ENCODE measurements at places on chromosomes 1 and 21.

GRCh38 chr1:19460535-19461219 lies 24.7 kb downstream of the CAPZB start:
- H3K4me1 ChIP-seq = peaks cover 85% of the 10 kb centered on the region
- H3K27me3 ChIP-seq = no peaks in the 10 kb centered on the region
- H3K36me3 ChIP-seq = peaks cover 60% of the 10 kb centered on the region
- no peak overlapping the region for H3K4me3 ChIP-seq
- DNase-seq = no peak
- peak overlapping the region; percentile 59 for H3K27ac ChIP-seq

- H3K27ac ChIP-seq = no peak overlapping the region
- H3K27me3 ChIP-seq = peaks cover 8% of the 10 kb centered on the region
- H3K4me1 ChIP-seq = no peaks in the 10 kb centered on the region
- no peak overlapping the region for H3K4me3 ChIP-seq
Observed at GRCh38 chr1:54135436-54136120, 17.2 kb downstream of the CDCP2 start.

GRCh38 chr1:229884765-229885164 lies 182.3 kb upstream of the GALNT2 start:
- H3K27me3 ChIP-seq = peaks cover 31% of the 10 kb centered on the region
- no peak overlapping the region for H3K27ac ChIP-seq
- no peaks in the 10 kb centered on the region for H3K36me3 ChIP-seq
- DNase-seq = no peak
- no peak overlapping the region for H3K4me3 ChIP-seq
- H3K4me1 ChIP-seq = no peaks in the 10 kb centered on the region

GRCh38 chr1:153456396-153456795 lies 4.1 kb downstream of the S100A7 start:
- no peak for DNase-seq
- no peak overlapping the region for H3K27ac ChIP-seq
- H3K27me3 ChIP-seq = peaks cover 18% of the 10 kb centered on the region

GRCh38 chr1:225415307-225415706 lies 12.5 kb downstream of the LBR start:
- H3K36me3 ChIP-seq = peaks cover 84% of the 10 kb centered on the region
- no peak overlapping the region for H3K4me3 ChIP-seq
- no peak for DNase-seq
- H3K27me3 ChIP-seq = no peaks in the 10 kb centered on the region
- peaks cover 22% of the 10 kb centered on the region for H3K4me1 ChIP-seq
- H3K27ac ChIP-seq = no peak overlapping the region

DNA sequence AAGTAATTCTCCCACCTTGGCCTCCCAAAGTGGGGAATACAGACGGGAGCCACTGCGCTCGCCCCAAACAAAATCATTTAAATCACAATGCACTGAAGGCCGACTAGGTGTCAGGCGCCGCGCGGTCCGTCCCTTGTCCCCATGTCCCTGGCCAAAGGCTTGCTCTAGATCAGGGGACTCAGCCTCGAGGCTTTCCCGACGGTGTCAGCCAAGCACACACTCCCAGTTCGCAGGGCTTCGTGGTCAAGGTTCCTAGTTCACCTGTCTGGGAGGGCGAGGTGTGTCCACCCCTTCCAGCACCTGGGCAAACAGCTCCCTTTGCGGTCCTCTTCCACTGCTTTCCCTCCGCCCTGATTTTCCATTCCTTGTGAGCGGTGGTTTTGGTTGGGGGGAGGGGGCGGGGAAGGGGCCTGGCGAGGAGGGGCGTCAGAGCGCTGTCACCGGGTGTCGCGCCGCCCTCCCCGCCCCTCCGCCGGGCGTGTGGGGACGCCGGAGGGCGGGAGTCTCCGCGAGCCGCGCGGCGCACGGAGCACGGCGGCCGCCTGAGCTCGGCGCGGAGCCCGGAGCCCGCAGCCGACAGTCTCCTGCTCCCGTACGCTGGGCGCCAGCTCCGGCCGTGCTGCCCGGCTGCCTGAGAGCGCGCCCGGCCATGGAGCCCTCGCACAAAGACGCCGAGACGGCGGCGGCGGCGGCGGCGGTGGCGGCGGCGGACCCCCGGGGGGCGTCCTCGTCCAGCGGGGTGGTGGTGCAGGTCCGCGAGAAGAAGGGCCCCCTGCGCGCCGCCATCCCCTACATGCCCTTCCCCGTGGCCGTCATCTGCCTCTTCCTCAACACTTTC lies at the start of gene STUM:
Gene STUM, plus strand, starts transcription at position 509 of the 838 bp plus-strand sequence. Its CDS starts 141 bp downstream, at position 650.
- peaks cover 12% of the 10 kb centered on the region for H3K4me1 ChIP-seq
- H3K4me3 ChIP-seq = peak within 1 kb of the TSS; percentile 14
- peaks cover 73% of the 10 kb centered on the region for H3K27me3 ChIP-seq
- H3K27ac ChIP-seq = no peak within 1 kb of the TSS
- DNase-seq = no peak
- no peaks in the 10 kb centered on the region for H3K36me3 ChIP-seq

All from activated CD4-positive, alpha-beta memory T cell treated with anti-CD3 and anti-CD28 coated beads, Interleukin-2, amount 10 ng/mL, durations not matched to agents 7 days and 5 days (primary cell).